Heart left ventricle (tissue), 16 donors: ENCODE measurements at places on chromosomes 2 and 18. TPM values are rescaled to one million over a fixed set of nuclear protein-coding genes. Genes with fewer than 3 reads are reported as not detected.

- DNase-seq = no peak
These were observed 87.8 kb downstream of the KCTD1 start for GRCh38 chr18:26460449-26461091.

- DNase-seq = no peak
These were observed 275.2 kb downstream of the DSEL start for GRCh38 chr18:67241299-67241698.

GRCh38 chr2:20429528-20429927 lies 17.3 kb upstream of the RHOB start:
- peak; percentile 57 for DNase-seq

GRCh38 chr2:181140414-181140813 lies 160.0 kb downstream of the UBE2E3 start:
- no peak for DNase-seq

DNA sequence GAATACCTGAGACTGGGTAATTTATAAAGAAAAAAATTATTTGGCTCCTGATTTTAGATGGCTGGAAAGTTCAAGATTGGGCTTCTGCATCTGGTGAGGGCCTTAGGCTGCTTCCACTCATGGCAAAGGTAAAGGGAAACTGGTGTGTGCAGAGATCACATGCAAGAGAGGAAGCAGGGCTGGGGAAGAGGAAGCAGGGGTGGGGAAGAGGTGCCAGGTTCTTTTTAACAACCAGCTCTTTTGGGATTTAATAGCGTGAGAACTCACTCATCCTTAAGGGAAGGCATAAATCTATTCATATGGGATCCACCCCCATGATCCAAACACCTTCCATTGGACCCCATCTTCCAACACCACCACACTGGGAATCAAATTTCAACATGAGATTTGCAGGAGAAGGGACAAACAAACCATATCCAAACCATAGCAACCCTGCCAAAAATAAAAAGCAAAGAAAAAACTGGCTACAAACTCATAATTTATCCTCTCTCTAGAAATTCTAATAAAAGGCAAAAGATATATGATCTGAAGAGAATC lies 30.4 kb downstream of the PRKRA start:
- no peak for DNase-seq

GRCh38 chr2:127581516-127582490 lies 46.3 kb downstream of the MYO7B start:
- DNase-seq = no peak

DNA sequence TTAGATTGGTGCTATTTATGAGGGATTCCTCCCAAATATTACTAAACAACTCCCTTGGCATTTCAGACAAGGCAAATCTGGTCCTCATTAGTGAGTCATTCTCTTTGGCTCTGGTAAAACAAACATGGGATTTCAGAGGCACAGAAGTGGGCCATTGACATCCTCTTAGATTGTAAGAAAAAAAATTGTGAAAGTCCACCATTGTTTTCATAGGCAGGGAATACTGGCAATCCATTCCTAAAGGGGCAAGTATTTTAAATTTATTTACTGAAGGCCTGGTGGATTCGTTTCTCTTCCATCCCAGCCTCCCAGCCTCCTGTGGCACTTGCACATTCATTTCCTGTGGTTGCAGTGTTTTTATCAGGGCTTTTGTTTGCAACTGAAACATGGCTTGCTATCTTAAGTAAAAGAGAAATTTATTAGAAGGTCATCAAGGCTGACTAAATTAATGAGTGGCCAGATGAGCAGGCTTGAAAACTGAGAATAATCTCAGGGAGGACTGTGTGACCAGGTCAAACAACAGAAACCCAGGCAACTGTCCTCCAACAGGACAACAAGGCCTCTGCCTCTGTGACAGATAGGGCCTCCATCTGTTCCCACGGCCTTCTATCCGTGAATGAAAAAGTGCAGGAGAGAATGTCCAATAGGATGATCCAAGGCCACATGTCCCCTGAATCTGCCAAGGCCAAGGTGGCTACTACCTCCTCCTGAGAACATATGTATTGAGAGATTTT lies 23.1 kb upstream of the TNFAIP6 start:
- no peak for DNase-seq

DNA sequence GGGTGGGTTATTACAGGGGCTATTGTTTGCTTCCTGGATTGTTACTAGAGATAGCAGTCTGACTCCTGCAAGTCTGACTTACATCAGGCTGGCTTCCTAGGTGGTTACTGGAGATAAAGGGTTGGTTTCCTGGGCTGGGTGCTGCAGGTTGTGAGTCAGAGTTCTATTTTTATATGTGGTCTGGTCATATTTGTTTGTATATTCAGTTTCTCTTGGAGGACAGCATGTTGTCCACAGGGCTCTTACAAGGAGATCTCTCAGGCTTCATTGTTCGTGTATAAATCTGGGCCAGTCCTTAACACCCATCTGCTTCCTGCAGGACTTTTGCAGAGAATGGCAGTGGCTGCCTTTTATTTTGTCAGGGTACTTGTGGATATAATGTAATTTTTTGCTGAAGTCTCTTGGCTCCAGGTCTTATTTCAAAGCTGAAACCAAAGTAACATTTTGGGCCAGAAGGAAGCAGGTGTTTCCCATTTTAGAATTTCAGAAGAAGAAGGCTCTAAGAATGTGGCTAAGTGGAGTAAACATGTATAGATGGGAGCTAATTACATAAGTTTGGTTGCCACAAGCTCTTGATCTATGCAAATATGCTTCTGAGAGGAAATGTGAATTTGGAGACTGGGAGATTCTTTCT lies 65.9 kb upstream of the SLC16A14 start:
- no peak for DNase-seq

DNA sequence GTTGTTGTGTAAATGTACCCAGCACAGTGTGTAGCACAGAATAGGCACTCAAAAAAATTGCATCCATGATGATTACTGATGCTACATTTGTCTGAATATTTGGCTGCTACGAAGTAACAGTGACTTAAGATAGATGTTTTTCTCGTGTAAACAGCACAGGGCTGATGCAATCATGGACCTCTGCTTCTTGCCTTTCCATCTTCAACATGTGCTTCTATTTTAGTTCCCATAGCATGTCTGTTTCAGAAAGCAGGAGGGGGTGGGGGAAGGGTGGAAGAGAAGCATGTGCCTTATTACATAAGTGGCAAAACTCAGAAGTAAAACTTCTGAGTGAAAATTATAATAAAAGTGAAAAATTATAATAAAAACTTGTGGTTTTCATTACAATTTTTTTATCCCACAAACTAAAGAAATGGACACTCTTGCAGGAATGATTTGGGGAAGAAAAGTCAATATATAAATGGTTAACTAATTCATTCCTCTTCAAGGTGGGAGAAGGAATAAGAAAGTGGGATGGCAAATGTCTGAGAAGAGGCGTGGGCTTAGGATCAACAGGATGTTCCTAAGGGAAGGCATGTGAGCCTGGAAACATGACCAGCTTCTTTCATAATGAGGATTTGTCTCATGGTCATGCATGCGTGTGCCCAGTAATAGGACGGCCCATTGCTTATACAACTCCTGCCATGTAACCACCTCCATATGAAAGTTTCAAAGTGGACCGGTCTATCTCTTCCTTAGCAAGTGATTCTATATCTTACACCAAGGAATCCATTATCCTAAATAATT lies 27.2 kb downstream of the CCBE1 start:
- no peak for DNase-seq

DNA sequence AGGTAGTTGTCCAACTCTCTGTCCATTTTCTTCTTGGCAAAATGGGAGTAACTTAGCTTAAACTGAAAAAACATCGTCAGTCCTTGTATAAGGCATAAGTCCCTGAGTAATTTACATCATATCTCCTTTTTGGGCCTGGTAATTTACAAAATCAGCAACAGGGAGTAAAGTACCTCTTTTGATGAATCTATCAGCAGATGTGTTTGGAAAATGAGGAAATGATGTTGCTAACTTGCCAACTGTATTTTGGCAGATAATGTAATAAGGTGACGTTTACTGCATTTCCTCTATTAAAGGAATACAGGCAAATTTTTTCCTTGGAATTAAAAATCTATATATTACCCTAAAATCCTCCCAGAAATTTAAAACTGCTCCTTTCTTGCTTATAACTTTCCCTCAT lies 29.2 kb downstream of the ANKRD44 start:
- DNase-seq = no peak

DNA sequence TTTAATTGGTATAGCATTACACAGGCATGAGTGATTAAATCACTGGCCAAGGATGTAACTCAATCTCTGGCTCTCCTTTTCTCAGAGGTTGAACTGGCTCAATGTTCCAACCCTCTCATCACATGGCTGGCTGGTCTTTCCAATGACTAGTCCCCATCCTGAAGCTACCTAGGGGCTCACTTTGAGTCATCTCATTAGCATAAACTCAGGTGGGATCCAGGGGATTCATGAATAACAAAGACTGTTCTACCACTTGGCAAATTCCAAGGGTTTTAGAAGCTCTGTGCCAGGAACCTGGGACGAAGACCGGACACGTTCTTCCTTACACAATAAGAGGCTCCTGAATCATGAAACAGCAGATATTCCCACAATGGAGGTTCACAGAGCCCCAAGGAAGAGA lies 145.0 kb upstream of the SPATS2L start:
- DNase-seq = no peak

GRCh38 chr18:28366676-28367075 lies 189.7 kb upstream of the CDH2 start:
- DNase-seq = no peak

DNA sequence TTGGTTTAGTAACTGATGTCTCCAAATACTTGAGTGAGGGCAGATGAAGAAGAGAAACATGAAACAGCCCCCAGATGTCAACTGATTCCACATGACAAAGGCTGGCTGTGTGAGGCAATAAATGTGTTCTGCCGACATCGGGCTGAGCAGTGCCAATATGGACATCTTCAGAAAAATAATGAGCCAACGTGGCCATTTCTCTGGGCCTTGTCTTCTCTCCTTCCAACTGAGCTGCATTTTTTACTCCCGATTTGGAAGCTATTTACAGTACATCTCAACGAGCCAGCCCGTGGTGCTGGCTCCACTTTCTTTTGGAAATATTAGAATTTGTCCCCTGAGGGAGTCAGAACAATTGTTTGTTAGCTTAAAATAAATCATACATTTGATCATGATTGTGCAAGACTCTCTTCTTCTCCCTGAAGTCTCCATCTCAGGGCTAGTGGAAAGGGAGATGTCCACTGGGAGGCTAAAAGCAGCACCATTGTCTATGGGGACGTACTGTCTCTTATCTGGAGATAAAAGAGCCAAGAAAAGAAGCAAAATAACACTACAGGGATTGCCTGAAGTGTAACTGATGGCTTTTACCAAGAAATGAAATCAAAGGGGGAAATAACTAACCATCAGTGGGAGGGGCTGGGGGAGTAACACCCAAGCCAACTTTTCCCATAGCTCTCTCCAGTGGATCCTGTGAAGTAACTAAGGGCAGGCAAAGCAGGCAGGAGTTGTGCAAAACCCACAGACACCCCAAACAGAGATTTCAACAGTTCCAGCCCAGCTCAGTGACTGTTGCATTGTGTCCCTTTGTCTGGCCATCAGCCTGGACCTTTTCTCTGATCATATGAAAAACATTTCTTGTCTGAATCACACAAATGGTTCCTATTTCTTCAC lies 114.8 kb downstream of the RDH14 start:
- DNase-seq = no peak

DNA sequence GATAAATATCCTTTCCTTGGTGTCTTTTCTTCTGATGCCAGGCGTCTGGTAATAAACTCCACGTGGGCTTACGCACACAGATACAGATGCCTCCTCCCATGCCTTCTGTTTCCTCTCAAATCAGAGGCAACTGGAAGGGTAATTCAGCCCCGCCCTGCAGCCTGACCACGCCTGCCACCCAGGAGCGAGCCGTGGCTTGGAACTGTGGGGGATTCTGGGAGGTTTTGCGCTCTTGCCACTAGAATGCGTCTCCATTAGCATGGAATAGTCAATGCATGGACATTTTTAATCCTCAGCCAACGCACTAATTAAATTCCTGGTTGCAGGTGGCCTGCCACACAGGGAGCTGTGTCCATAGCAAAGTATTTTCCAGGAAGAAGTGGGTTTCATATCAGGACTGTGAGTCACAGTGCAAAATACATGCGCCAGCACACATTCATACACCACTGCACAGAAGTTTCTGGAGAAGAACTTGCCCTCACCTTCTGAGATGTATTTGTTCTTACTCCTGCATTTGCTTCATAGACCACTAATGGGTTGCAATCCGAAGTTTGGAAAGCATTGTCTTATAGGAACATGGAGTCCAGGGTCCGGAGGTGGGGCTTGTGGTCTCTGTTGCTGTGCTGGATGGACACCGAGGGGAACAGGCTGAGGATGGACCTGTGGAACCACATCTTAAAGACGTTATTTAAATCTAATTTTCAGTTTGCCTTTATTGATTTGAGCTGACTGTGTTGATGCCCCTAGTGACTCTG lies 151.4 kb downstream of the LDLRAD4 start:
- DNase-seq = no peak

DNA sequence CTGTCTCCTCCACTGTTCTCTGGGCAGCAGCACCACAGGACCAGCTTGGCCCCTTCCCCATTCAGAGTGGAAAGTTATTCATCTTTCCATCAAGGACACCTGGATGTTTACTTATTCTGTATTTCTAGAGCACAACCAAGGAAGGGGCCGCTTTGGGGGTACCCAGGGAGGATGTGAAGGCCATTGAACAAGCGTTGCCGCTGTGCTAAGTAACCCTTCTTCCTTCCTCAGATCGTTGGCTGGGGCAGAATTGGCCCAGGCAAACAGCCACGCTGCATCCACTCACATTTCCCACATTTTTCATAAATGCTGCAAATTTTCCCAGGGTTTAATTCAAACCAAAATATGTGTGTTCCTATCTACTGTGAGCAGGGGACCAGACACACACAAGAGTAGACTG lies 76.2 kb upstream of the NPAS2 start:
- DNase-seq = no peak

GRCh38 chr2:106191511-106192016 lies 2.5 kb downstream of the UXS1 start:
- DNase-seq = no peak

GRCh38 chr2:195119231-195119630 lies 537.8 kb upstream of the SLC39A10 start:
- DNase-seq = no peak

Gene CMPK2
- total RNA-seq = 10.1 TPM

Gene TRIB2
- 37.5 TPM for total RNA-seq

Gene RNU2-63P
- not detected for total RNA-seq

Gene GDF7
- total RNA-seq = 0.14 TPM
